Fibroblast of skin of abdomen (primary cell): ENCODE measurements at places on chromosomes 4 and X.

DNA sequence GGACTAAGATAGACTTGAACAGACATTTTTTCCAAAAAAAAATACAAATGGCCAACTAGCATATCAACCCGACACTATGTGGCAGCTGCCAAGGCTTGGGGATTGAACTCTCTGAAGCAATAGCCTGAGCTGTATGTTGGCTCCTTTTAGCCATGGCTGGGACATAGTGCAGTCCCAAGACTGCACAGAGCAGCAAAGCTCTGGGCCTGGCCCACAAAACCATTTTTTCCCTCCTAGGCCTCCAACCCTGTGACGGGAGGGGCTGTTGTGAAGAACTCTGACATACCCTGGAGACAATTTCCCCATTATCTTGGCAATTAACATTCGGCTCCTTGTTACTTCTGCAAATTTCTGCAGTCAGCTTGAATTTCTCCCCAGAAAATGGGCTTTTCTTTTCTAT lies 50.1 kb downstream of the CISD2 start:
- no peak for DNase-seq

DNA sequence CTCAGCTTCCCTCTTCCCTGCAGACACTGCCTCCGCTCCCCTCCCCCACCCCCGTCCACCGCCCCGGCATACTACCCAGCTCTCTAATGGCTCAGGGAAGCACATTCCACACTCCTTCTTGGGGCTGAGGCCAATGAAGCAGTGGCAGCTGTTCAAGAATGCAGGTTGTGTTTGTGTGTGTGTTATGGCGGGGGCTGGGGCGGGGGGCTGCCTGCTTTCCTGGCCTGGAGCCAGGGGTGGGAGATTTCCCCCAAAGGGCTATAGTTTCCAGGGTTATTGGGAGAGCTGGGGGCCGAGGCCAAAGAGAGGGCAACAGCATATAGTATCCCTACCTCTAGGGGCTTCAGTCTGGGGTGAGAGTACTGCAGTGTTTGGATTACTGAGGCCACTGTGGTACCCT lies 149.4 kb downstream of the EFNB1 start:
- DNase-seq: peak; percentile 81

DNA sequence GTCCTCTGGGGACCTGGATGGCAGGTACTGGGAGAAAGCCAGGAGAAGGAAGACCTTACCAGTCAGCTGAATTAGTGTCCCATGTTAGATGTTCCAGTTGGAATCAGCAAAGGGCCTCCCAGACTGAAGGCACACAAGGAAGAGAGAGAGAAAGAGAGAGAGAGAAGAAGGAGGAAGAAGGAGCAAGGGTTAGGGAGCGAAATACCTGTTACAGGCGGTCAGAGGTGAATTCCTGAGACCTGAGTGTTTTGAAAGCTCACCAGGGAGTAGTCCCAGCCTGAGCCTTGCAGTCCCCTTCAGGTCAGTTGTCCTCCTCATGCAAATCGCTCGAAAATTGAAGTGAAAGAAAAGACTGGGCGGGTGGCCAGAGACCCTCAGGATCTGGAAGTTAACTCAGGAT lies 60.3 kb downstream of the USP11 start:
- DNase-seq: no peak

- DNase-seq: peak; percentile 71
Measured at GRCh38 chr4:24210332-24210902, 320.6 kb upstream of the PPARGC1A start.

DNA sequence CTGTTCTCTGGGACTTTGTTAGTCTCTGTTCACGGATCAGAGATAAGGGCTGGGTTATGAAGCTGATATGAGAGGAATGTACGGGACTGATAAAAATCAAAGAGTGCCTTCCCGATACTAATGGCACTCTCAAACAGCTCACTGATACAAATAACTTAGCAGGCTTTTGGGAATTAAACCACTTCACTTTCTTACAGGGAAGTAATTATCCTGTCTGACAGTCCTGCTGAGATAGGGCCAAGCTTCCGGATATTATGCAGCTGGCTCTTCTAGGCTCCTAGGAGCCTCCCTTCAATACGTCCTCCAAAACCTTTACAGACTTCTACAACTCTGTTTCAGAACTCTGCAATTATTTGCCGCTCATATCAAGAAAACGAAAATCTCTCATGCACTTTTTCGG lies 418.0 kb downstream of the NLGN4X start:
- no peak for DNase-seq

DNA sequence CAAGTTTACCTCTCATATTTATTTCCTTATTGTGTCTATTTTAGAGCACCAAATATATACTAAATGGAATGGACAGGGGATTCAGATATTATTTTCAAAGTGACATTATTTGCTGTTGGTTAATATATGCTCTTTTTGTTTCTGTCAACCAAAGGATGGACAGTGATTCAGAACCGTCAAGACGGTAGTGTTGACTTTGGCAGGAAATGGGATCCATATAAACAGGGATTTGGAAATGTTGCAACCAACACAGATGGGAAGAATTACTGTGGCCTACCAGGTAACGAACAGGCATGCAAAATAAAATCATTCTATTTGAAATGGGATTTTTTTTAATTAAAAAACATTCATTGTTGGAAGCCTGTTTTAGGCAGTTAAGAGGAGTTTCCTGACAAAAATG lies 6.2 kb downstream of the FGB start:
- DNase-seq: no peak

GRCh38 chr4:165519591-165519990 lies 140.8 kb downstream of the CPE start:
- DNase-seq: no peak

- peak; percentile 73 for DNase-seq
Measured at GRCh38 chr4:138680989-138681604, 334.5 kb upstream of the NOCT start.

DNA sequence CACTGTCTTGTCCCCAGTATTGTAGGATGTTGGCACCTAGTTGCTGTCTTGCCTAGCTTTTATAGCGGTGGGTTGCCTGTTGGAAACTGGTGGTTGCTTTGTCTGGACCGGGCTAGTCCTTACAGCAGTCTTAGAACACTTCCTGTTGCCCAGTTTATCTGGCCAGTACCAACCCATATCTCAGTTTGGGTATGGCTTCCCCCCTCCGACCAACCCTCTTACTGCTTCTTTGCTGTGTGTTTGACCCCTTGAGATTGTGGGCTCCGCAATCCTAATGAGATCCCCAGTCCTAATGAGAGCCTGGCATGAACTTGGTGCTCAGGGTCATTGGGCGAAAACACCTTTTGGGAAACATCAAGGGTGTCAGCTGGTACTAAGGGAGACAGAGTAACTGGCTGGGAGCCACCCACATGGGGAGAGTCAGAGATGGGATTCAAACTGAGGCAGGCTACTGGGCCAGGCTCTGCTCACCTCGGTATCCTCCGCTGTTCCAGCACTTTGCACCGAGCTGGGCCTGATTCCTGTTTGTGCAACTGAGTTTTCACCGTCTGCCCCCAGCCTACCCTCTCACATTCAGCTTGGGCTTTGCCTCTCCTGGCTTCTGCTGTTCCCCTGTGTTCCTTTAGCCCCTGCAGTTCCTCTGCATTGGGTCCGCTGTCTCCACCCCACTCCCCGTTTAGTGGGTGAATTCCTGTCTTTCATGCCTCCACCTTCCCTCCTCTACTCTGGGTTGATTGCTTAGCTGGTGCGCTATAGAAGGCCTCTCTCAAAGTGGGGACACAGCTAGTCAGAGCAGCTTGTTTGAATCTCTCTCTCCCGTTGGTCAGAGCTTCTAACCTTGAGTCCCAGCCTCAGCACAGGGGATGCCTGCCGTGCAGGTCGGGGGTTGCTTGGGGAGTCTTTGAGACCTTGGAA lies 1.6 kb downstream of the TBC1D14 start:
- no peak for DNase-seq

DNA sequence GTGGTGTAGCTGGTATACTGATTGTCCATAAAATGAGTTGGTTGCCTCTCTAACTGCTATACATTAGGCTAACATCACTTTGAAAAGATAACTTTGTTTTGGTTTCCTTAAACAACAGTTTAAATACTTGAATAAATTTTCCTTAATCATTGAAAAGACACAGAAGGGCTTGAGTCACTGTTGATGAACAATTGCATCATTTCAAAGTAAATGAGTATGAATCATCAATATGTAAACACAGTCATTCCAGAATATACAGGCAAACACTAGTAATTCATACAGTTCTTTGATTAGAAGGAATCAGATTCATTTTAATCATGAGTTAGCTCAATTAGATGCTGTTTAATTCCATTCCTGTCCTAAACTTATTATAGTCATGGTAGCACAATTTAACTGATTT lies 160.6 kb downstream of the AFF2 start:
- DNase-seq: peak; percentile 29

DNA sequence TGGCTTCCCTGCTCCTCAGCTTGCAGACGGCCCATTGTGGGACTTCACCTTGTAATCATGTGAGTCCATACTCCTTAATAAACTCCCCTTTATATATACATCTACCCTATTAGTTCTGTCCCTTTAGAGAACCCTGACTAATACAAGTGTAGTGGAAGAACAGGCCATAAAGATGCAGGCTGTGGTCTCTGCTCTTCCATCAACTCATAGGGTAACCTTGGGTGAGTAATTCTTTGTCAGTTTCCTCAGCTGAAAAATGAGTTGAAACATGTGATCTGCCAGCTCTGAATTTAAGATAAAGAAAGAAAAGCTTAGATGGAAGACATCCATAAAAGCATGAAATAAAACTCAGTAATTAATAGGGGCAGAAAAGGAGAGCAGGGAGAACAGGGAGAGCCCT lies 103.6 kb downstream of the ENOX2 start:
- peak; percentile 34 for DNase-seq

- peak; percentile 14 for DNase-seq
Measured at GRCh38 chrX:40646489-40647306, 663 bp downstream of the CXorf38 start.

- DNase-seq: no peak
Measured at GRCh38 chrX:138638996-138639395, 72.5 kb downstream of the FGF13 start.

DNA sequence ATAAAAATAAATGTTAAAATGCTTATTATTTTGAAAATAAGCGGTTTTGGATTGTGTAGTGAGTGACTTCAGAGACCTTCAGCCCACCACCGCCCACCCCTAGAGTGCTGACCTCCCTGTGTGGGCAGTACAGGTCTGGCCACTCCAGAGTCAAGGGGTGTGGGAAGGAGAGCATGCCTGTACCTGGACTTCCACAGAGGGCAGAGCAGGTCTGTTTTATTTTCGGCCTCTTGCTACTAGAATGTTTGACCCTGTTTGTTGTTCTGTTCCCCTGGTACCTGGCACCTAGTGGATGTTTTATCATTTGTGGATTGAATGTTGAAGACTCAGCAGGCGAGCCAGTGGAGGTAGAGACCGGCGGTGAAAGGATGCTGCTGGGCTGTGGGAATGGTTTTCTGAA lies 14.3 kb downstream of the PIGG start:
- no peak for DNase-seq
